ENCODE measurements at places on chromosomes 5 and 9.

DNA sequence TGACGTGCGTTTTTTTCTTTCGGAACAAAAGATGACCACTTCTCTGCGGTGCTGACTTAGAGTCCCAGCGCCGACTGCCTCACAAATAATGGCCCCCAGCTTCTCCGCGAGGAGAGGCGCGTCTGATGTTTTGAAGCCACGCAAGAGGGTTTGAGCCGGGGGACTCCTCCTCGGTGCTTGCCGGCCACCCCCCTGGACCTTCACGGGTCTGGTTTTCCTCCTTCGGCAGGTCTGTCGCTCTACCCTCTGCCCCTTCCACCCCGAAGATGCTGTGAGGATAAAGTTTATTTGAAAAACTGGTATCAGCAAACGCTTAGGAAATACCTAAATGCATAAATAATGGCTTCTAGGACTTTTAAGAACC is 584 bp downstream of the USP20 start:
- no peak for DNase-seq

- DNase-seq = no peak
Observed at GRCh38 chr5:83715236-83716065, 5.2 kb downstream of the HAPLN1 start.

DNA sequence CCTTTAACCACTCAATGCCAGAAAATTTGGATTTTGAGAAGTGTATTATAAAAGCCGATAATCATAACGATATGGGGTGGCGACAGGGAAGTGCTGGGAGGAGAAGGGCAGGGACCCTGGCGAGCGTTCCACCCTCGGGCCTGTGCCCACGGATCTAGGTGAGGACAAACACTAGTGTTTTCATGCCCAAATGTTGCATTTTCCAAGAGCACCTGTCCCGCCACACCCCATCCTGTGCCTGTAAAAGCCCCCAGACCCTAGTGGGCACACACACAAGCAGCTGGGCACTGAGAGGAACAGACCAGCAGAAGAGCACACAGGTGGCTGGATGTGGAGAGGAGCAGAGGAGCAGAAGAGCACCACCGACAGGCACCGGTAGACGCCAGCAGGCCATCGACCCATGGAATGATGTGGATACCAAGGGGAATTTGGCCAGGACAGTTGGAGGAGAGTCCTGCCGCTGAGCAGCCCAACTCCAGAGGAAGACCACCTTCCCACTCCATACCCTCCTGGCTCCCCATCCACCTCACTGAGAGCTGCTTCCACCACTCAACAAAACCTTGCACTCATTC is 315.0 kb downstream of the EDIL3 start:
- no peak for DNase-seq

- DNase-seq = no peak
Observed at GRCh38 chr5:4020400-4020799, 424.8 kb downstream of the IRX1 start.

- no peak for DNase-seq
Observed at GRCh38 chr5:139094154-139095131, 103.7 kb downstream of the SIL1 start.

DNA sequence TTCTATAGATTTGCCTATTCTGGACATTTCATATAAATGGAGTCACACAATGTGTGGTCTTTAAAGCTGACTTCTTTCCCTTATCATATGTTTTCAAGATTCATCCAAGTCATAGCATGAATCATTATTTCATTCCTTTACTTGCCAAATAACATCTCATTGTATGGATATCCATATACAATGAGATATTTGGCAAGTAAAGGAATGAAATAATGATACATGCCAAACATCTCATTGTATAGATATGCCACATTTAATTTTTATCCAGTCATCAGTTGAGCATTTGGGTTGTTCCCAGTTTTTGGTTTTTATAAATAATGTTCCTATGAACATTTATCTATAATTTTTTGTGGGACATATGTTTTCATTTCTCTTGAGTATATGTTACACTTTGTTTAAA is 20.5 kb upstream of the OR2K2 start:
- DNase-seq = no peak

- DNase-seq = no peak
Observed at GRCh38 chr9:15136646-15137045, 170.4 kb downstream of the TTC39B start.

DNA sequence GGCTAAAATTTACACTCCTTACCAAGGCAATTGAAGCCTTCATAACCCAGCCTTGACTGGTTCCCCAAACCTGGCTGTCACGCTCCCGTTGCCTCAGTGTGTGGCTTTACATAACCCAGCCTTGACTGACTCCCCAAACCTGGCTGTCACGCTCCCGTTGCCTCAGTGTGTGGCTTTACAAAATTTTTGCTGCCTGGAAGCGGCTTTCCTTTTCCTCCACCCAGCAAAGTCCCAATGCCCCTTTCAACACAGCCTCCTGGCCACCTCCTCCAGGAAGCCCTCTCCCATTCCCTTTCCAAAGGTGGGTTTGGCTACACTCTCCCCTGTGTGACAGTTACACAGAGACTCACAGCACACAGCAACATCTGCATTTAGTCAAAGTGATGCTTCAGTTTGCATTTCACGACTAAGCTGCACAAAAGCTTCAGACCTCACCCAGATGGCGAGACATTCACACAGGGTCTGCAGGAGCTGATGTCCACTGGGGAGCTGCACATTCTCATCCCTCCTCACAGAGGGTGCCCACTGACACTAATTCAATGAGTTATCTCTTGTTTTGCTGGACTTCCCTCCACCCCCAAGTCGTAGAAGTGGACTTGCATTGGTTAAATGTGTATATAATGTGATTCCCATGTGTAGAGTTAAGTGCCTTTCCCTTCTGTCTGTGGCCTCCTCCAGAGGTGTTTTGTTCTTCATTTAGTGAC is 156.6 kb upstream of the PHYKPL start:
- DNase-seq = no peak

GRCh38 chr5:161446655-161447054 is 99.9 kb downstream of the GABRB2 start:
- DNase-seq = no peak

- no peak for DNase-seq
Observed at GRCh38 chr5:170280011-170280493, 17.5 kb downstream of the LCP2 start.

GRCh38 chr5:142109331-142110045 is 909 bp downstream of the NDFIP1 start:
- DNase-seq = peak; percentile 69

GRCh38 chr9:123749580-123750202 is 180.2 kb downstream of the DENND1A start:
- no peak for DNase-seq

- no peak for DNase-seq
Observed at GRCh38 chr5:51380603-51381207, 2.5 kb upstream of the ISL1 start.

DNA sequence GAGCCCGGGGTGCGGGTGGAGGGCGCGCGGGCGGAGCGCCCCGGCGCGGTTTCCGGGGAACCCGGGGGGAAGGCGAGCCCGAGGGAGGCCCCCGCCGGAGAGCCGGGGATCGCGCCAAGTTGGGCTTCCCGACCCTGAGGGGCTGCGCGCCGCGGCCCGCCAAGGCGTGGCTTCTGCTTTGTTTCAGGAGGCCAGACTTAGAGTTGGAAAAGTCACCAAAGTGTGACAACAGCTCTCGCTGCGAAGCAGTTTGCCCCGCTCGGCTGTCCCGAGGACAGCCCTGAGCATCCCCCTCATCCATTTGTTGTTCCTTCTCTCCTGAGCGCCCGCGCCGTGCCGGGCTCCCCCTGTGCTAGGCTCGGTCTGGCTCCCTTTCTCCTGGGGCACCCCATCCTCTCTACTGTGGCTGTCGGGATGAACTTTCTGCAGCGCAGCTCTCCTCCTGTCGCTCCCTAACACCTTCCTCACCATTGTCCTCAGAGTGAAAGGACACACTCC is 410 bp downstream of the GLIPR2 start:
- DNase-seq = no peak

DNA sequence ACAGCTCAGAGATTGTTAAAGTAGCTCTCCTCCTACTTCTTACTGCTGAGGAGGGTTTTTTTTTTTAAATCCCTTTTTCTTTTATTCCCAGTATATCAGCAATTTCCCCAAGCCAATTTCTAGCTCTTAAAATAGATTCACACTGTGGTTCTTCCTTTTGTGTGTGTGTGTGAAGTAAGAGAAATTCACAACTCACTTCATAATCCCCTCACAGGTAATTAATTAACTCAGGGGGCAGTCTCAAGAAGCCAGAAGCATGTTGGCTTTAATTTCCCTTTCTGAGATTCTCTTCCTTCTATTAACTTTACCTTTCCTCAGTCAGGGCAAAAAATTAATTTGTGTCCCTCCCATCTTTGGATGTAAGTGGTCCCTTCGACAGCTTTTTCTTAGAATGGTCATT is 71.0 kb upstream of the HMHB1 start:
- no peak for DNase-seq

GRCh38 chr9:122032346-122032745 is 60.8 kb downstream of the TTLL11 start:
- DNase-seq = no peak

GRCh38 chr9:91896513-91897121 is 53.4 kb downstream of the ROR2 start:
- no peak for DNase-seq

DNA sequence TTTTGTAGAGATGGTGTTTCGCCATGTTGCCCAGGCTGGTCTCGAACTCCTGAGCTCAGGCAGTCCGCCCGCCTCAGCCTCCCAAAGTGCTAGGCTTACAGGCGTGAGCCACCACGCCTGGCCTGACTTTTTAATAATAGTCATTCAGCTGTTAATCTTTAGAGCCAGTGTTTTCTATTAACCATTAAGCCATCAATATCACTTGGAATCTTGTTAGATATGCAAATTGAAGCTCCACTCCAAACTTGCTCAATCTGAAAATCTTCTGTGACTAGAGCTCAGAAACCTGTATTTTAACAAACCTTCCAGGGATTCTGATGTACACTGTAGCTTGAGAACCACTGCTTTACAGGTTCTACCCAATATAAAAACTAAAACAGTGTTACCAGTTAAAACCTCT is 113.5 kb downstream of the CDC42SE2 start:
- DNase-seq = no peak

- DNase-seq = no peak
Observed at GRCh38 chr9:130271473-130271872, 5.9 kb downstream of the HMCN2 start.

GRCh38 chr5:57383093-57383861 is 99.3 kb downstream of the ACTBL2 start:
- peak; percentile 40 for DNase-seq

DNA sequence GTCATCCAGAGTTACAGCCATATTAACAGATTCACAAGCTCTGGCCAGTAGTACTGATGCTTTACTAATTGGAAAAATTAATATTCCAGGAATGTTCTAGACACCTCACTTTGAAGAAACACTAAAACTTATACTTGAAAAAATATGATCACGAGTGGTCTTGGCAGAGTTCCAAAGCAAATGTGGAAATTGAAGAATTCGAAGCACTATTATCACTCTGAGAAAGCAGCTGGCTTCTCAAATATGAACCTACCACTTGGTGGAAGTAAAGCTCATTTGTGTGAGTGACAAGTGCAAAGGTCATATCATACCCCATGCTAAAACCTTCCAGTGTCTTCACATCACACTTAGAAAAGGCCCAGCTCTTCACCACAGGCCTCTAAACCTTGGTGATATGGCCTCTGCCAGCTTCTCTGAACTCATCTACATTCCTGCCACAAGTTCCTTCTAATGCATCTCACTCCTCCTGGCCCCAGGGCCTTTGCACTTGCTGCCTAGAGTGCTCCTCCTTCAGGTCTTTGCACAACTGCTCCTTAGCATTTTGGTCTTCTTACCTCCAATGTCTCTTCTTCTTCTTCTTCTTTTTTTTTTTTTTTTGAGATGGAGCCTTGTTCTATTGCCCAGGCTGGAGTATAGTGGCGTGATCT is 175.7 kb upstream of the SMIM23 start:
- no peak for DNase-seq

DNA sequence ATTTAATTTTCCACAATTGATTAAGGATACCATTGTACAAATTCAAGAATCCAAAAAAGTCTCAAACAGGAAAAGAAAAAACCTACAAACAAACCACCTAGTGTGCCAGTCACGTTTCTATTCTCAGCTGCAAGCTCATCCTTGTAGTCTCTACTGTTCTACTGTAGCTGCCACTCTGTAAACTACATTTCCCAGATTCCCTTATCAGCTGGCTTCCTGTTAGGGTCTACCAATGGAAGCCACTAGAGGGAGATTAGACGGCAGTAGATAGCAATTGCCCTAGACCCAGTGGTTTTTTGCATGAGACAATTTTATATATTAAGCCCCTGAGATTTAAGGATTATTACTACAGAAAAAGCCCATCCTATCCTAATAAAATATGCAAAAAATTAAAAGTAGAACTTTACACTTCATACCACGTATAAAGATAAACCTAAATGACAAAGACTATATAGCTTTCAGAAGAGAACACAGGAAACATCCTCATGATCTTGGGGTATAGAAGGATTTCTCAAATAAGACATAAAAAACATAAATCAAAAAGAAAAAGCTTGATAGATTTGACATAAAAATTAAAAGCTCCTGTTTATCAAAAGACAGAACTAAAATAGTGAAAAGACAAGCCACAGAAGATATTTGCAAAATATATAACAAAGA is 37.4 kb downstream of the P4HA2 start:
- peak; percentile 41 for DNase-seq

- no peak for DNase-seq
Observed at GRCh38 chr5:8138884-8139283, 269.9 kb downstream of the MTRR start.

DNA sequence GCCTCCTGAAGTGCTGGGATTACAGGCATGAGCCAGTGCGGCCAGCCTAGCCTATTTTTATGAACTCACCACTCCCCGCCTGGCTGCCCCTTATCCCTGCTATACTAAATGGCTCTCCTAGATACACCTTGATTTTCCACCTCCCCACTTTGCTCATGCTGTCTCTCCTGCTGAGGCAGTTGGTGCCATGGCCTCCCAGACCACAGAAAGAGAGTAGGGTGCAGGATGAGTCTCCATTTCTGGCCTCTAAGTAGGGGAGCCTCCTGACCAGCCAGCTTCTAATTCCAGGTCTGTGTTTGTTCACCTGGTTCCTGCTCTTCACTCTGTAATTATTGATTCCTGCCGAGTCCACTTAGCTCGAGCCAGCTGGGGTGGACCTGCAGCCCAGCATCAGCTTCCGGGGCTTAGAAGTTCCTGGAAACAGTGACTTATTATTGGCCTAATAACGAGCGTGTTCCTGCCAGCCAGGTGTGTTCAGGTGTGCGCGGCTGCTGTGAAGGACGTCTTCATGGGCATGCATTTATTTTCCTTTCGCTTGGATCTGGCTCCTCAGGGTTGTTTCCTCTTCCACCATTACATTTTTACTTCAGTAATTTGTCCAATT is 34.0 kb downstream of the ZNF618 start:
- DNase-seq = no peak

- no peak for DNase-seq
Observed at GRCh38 chr5:15282611-15283010, 217.4 kb upstream of the FBXL7 start.

GRCh38 chr9:97502222-97502983 is 937 bp downstream of the TMOD1 start:
- no peak for DNase-seq

- DNase-seq = no peak
Observed at GRCh38 chr5:73822989-73823339, 197.0 kb downstream of the ARHGEF28 start.

DNA sequence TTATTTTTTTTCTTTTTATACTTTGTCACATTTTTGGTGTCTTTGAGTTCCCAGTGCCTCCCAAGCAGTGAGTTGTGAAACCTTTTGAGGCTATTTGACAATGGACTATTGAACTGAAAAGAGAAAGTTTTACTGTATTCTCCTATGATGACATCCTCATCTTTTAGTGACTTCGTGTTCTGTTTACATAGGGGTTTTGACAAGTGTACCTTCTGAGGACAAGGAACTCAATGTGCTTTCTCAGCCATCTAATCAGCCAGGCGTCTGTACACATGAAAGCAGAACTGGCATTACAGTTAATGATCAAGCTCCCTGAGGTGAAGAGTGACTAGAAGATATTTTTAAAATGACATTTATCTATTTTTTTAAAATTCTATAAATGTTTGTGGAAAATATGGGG is 175.5 kb downstream of the ANXA1 start:
- DNase-seq = no peak

Measured in activated CD8-positive, alpha-beta memory T cell treated with anti-CD3 and anti-CD28 coated beads, Interleukin-2, amount 10 ng/mL, durations not matched to agents 7 days and 5 days (primary cell).